Left ventricle myocardium superior (tissue), 1 donor: ENCODE measurements at places on chromosomes 12 and 14. TPM values are rescaled to one million over a fixed set of nuclear protein-coding genes. Genes with fewer than 3 reads are reported as not detected.

Gene KLHDC1
- 6.0 TPM for total RNA-seq

Gene TMEM63C
- 1.9 TPM for total RNA-seq

DNA sequence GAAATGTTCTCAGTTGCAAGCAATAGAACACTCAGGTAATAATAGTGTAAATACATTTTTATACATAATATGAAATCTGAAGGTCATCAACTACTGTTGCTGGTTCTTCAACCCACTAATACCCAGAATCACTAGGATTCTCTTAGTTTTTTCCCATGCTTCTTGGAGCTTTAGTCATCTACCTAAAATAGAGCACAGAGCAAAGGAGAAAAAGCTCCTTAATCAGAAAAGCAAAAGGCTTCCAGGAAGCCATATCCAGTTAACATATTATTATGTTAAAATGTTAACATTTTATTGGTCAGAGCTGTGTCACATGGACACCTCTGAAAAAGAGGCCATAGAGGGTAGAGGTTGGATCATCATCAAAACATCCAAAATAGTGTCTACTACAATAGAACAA is 57.0 kb downstream of the CCER1 start:
- DNase-seq: no peak

Gene FAIM2
- total RNA-seq: 8.2 TPM

DNA sequence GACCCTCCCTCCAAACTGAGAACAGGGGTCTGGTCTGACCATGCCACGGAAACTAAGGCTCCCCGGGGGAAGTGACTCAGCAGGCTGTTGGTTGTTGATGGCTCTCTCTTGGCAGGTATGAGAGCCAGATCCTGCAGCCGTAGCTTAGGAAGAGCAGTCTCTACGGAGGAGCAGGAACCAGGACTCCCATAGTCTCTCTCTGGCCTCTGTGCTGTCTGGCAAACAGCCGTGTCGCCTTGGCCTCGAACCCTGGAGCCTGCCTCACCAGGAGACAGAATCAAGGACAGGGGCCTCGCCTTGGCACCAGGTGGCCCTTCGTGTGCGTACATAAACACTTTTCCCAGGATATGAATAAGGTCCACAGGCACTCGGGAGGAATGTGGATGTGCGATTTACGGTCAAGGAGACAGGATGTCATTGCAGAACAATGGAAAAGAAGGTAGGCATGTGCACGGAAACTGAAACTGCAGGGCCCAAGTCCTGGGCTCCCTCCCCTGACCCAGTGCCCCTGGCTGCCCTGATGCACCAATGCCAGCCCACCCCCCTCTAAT is 7.9 kb downstream of the VWF start:
- DNase-seq: peak; percentile 52

GRCh38 chr14:65077318-65077717 is 25.0 kb downstream of the MAX start:
- no peak for DNase-seq

- DNase-seq: no peak
These were observed 6.3 kb downstream of the TRAFD1 start for GRCh38 chr12:112131686-112132085.

DNA sequence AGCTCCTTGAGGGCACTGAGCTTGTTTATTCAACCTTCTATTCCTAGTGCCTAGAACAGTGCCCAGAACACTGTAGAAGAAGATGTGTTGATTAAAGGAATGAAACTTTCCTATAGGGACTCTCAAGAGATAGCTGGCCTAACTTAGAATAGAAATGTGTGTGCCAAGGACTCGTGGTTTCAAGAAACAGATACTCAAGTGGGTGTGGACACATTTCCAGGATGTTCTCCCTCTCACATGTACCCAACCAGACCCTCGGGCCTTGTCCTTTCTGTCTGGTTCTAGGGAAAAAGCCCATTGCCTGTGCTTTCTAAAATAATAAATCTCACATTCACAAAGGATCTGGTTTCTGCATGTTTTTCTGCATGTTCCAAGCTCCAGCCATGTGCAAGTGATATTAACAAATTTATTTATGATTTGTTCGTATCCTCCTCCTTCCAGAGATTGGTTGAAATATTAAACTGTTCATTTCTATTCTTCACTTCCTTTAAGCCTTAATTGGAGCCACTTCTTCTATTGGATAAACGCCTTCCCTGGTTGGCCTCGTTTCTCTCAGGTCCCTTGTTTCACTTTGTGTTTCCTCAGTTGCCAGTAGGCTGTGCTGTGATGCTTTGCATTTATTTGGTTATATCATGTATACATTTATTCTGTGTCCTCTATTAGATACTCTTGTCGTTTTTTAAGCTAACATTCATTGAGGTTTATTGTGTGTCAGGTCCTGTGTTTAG is 89.8 kb downstream of the CRADD start:
- no peak for DNase-seq

Gene DHH
- 0.52 TPM for total RNA-seq

Gene NINJ2
- total RNA-seq: 5.3 TPM

DNA sequence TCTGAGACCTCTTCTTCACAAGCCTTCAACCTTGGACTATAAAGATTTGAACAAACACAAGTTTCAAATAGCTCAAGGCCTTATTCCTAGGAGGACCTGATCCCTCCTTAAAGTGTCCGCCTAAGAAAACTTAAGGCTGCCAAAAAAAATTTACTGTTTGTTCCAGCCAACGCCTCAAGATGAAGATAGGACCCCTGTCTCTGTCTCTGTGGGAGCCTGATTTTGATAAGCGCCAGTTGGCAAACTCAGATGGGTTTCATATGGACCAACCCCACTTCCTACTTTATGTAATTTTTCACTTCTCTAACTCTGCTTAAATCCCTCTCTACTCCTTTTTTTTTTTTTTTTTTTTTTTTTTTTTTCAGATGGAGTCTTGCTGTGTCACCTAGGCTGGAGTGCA is 11.0 kb downstream of the FKBP3 start:
- DNase-seq: no peak

Gene LIN7A
- total RNA-seq: 14.4 TPM

DNA sequence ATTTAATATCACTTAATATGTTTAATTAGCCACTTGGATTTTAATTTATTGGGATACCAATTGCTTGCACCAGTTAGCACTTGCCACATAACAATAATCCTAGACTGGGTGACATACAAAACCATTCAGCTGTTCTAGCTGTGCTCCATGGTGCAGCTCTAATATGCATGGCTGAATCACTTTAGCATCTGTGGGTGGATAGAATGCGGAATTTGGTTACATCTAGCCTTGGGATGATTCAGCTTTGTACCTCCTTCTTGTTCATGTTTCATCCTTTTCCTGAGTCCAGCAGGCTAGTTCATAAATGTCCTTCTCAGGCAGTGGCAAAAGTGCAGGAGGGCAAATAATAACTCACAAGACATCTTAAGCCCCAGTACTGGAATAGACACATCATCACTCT is 1263.0 kb downstream of the LRFN5 start:
- no peak for DNase-seq
